CD4-positive, alpha-beta T cell (primary cell): ENCODE measurements at places on chromosomes 13 and 19.

DNA sequence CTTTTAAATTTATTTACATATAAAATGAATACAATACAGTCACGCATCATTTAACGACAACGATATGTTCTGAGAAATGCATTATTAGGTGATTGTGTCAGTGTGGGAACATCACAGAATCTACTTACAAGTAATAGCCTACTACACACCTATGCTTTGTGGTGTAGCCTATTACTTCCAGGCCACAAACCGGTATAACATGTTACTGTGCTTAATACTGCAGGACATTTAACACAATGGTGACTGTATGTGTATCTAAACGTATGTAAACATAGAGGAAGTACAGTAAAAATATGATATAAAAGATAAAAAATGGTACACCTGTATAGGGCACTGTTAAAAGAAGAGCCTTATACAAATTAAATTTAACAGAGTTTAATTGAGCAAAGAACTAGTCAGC lies 62.4 kb upstream of the KLHL1 start:
- DNase-seq: no peak

DNA sequence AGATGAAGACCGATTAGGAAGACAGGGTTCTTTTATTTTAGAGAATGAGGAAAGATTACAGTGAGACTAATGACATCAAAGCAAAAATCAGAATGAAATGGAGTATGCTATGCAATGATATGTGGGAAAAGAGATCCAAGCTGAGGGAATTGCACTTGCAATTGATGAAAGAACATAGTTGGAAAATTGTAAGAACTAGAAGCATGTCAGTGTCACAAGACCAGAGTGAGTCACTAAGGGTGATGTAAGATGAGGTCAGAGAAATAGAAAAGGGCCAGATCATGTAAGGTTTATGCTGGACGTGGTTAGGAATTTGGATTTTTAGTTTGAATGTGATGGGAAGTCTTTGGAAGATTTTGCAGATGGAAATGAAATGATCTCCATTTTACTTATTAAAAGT lies 1937.3 kb downstream of the OLFM4 start:
- DNase-seq: no peak

DNA sequence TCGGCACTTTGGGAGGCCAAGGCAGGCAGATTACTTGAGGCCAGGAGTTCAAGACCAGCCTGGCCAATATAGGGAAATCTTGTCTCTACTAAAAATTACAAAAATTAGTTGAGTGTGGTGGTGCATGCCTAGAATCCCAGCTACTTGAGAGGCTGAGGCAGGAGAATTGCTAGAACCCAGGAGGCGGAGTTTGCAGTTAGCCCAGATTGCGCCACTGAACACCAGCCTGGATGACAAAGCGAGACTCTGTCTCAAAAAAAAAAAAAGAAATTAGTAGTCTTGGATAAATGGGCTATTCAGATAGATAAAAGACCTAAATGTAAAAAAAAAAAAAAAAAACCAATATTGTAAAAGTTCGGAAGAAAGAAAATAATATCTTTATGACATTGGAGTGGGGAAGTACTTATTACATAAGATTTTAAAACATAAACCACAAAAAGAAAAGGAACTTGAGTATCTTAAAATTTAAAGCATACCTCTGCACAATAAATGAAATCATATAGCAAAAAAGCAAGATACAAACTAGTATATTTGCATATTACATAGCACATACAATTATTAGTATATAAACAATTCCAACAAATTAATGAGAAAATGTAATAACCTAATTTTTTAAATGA lies 26.7 kb upstream of the RNASEH2B start:
- DNase-seq: no peak

- no peak for DNase-seq
Observed at GRCh38 chr13:104408733-104409132, 1342.5 kb upstream of the SLC10A2 start.

DNA sequence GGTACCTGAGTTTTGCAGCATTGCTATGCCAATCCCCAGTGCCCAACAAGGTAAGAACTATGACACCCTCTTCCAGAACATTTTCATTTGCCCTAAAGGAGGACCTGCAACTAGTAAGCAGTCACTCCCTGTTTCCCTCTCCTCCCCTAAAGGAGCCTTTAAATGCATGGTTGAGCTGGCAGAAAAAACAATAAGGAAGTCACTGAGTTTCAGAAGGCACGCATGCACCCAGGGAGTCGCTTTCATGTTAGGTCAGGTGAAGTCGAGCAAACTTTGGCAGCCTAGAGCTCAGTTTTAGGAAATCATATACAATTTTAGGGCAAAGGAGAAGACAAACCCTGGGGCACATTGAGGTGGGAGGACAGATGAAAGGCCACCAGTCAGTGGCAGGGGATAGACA lies 11.8 kb downstream of the NLRP11 start:
- no peak for DNase-seq

GRCh38 chr19:28307963-28308362 lies 905.0 kb downstream of the UQCRFS1 start:
- DNase-seq: no peak

GRCh38 chr19:29806098-29806866 lies 5.5 kb upstream of the CCNE1 start:
- no peak for DNase-seq

- DNase-seq: no peak
Observed at GRCh38 chr19:17944301-17944700, 11.5 kb downstream of the CCDC124 start.

DNA sequence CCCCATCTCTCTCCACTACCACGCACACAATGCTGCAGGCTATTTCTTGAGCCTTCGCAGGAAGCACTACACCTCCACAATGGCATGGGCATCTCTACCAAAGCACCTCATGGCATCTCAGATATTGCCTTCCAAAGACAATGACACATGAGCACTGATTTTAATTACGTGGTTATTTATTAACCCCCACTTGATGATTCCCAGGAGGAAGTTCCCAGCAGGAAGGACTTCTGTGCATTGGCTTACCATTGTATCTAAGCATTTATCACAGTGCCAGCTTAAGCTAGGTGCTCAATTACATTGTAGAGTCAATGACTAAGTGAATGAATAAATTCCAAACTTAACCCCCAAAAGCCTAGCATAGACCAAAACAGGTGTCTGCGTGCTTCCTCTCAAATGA lies 101.4 kb downstream of the ABCC4 start:
- DNase-seq: no peak

DNA sequence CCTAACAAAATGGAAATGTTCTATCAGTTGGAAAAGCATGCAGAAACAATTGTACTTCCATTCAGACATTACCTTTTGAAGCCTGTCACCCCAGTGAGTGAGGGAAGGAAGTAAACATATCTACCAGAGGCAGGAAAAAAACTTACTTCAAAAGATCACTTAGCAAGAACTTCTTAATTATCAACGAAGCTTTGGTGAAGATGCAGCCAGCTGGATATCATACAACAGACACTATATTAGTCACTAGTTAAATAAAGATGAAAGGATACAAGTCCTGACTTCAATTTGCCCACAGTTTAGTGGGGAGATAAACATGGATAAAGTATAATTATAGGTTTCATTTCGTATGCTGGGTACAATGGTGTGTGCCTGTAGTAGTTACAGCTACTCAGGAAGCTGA lies 148.8 kb downstream of the TNFRSF19 start:
- DNase-seq: no peak

GRCh38 chr13:81326913-81327312 lies 986.0 kb upstream of the SPRY2 start:
- no peak for DNase-seq

DNA sequence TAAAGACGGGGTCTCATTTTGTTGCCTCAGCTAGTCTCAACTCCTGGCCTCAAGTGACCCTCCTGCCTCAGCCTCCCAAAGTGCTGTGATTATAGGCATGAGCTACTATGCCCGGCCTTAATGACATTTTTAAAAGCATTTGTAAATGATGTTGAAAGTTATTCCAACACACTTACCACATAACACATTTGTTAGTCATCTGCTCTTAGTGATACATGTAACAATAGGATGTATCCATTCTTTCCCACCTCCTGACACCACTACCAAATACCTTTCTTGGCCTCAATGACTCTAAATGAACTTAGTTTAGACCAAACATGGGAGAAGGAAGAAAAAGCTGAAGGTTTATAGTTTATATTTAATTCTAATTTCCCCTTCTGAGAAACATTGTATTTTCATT lies 59.8 kb upstream of the MEDAG start:
- DNase-seq: no peak

GRCh38 chr13:64801768-64802167 lies 2428.4 kb downstream of the PCDH9 start:
- no peak for DNase-seq

DNA sequence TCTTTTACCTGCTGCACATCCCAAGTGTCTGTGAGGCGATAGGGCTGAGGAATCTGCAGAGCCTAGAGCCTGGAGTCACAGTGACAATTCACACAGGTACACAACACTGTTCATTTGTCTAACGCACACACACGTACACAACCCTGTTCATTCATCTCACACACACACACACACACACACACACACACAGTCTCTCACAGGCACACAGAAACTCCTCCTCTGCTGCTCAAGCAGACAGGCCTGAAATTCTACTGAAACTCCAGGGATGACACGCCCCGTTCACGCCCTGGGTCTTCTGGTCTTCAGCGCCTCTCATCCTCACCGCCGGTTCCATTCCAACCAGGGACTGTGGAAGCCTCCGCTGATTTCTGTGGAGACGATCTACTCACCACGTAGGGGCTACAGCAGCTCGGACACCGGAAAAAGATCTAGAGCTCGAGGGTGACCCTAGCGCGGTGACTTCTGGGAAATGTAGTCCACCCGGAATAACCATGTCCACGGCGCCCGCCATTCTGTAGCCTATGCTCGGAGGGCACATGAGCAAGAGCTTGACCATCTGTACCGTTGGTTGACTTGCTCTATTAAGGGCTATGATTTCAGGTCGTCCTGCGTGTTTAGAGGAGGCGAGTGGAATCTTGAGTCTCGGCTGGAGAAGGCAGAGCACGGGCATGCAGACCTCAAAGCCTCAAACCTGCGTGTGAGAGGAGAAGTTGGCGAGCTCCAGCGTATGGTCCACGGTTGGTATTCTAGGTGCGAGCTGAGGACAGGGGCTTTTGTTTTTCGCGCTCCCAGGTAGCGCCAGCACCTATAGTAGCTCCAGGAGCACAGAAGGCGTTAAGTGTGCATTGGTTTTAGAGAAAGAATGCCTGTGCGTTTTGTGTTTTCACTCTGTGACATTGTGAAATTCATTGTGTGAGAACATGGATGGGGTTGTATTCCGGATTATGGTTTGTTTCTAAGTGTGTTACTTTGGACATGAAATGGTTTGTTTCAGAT lies 33.4 kb downstream of the ZNF45 start:
- DNase-seq: peak; percentile 43

- DNase-seq: no peak
Observed at GRCh38 chr19:52541608-52542007, 14.1 kb downstream of the ZNF808 start.

GRCh38 chr19:47093841-47094240 lies 19.7 kb downstream of the ZC3H4 start:
- no peak for DNase-seq

DNA sequence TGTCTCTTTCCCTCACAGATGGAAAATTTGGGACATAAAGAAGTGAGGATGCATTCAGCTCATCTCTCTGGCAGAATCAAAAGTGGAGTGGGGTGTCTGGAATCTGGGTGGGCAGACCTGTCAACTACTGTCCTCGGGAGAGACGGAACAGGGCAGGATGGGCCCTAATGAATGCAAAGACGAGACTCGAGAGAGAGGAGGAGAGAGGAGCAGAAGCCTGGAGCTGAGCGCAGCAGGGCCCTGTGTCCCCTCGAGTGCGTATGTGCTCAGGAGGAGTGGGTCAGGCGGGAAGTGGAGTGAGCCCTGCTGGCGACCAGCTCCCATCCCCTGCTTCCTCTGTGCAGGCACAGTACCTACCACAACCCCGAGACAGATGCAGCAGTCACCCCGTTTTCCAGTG lies 78.9 kb downstream of the TEX29 start:
- DNase-seq: no peak

DNA sequence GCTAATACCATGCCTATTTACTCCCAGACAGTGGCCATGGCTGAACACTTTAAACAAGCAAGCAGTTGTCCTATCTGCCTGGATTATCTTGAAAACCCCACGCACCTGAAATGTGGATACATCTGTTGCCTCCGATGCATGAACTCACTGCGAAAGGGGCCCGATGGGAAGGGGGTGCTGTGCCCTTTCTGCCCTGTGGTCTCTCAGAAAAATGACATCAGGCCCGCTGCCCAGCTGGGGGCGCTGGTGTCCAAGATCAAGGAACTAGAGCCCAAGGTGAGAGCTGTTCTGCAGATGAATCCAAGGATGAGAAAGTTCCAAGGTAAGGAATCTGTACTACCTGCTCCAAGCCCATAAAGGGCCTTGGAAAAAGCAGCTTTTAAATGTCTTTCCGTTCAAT lies 8.6 kb downstream of the RFPL4AL1 start:
- no peak for DNase-seq

DNA sequence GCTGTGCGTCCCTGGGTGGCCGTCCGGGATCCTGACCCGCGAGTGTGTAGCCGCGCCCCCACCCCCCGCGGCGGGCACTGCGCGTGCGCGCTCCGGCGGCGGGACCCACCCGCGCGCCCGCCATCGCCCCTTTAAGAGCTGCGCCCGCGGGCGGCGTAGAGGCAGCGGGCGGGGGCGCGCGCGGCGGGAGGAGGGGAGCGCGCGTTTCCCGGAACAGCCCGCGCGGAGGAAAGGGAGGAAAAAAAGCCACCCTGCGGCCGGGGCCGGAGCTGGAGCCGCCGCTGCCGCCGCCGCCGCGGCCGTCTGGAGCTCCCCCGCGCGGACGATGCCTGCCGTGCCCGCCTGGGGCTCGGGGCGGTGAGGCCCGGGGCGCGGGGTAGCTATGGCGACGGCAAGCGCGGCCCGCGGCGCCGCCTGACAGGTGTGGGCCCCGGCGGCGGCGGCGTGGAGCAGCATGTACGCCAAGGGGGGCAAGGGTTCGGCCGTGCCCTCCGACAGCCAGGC lies at the start of gene SSBP4:
Gene SSBP4 (plus strand): TSS at position 204 of the 504 bp plus-strand sequence. CDS start 251 bp downstream, at position 455.
- DNase-seq: peak; percentile 57

- DNase-seq: no peak
Observed at GRCh38 chr19:39111593-39112199, 13.9 kb upstream of the PAK4 start.

DNA sequence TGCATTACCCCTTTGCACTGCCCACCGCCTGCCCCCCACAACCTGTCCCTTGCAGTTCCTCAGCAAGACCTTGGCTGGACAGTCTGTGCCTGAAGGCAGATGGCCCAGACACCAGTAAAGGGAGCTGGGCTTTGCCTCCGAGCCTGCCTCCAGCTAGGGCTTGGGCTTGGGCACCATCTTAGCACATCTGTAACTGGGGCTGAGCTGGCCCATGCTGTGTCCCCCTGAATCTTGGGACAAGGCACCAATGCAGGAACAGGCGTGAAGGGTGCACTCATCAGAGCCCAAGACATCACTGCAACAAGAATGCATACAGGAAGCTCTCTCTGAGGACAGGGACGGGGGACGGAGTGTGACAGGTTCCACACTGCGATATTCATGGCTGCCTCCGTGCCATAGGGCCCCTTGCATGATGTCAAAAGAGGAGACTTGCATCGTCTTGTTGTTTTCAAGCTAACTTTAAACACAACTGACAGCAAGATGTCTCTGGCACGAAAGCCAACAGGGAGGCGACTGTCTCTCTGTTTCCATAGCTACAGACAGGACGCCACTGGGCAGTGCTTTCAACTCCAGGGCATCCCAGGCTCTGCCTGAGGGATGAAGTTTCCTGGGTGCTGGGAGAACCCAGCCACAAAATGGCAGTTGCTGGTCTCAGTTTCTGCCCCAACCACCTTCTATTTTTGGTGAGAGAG lies 8.7 kb upstream of the CHST8 start:
- DNase-seq: no peak

- no peak for DNase-seq
Observed at GRCh38 chr13:76826527-76826926, 59.7 kb downstream of the KCTD12 start.
